ENCODE measurements at places on chromosomes 2 and 18.

- no peak for DNase-seq
These were observed 226.9 kb upstream of the GYPC start for GRCh38 chr2:126429103-126429502.

DNA sequence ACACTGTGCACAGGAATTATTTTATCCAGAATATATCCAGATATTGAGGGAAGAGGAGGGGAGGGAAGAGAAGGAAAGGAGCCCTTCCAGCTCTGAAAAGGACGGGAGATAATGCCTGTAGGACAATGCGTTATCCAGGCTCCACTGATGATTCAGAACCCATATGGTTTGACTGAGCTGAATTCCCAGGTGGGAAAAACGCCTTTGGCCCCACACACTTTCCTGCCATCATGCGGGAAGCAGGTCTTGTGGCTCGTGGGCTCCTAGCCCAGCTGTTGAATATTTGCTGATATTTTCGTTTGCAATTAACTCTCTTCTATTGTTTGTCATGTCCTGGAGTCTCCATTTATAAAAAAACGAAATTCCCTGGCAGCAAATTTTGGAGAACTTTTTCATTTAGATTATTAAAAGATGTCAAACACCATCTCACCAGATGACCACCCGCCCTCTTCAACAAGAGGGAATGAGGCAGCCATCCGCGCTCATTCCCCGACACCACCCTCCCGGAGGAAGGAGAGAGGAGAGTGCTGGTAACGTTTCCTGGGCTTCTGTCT is 8.9 kb downstream of the COL6A3 start:
- no peak for DNase-seq

DNA sequence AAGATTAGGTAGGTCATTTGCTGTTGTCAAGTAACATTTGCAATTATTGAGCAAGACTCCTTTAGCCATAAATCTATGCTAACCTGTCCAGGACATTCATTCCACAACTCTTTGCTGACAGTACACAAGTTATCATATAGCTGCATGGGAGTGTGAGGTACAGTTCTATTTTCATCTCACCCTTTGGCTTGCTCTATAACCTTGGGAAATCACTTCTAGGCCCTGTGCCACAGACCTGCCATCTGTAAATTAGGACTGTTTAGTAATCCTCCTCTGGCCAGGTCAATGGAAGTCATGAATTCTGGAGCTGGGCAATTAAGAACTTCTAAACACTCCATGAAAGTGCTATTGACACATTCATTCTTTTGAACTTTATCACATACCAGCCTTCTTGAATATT is 34.6 kb upstream of the PAIP2B start:
- no peak for DNase-seq

DNA sequence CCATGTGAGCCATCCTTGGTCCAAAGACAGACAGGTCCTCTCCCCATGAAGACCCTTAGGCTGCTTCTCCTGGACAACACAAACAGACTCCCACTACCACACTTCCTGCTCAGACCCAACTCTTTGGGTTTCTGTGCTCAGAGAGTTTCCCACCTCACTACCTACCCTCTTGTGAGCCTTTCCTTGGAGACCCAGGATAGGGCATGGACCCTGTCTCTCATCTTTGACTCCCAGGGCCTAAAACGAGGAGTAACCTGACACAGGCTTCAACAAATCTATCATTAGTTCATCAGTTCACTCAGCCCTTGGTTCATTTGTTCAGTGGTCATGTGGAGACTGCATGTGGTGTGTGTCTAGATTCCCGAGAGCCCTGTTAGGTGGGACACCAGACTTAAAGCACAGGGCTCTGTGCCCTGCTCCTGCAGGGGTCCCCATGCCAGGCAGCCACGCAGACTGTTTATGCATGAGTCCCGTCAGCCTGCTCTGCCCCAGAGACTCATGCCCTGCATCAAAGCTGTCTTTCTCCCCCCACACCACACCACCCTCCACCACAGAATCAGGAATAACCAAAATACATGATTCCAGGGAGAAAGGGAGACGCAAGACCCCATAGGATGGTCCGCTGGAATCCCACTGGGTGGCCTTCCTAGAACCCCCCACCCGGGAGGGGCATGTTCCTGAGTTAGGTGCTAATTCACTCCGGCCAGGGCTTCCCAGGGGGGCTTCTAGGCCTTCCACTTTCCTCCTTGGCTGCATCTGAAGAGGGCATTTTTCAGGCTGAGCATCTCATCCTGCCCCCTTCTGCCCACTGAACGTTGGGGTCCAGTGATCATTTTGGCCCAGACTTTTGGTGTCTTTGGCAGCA is 100.2 kb upstream of the TEX51 start:
- no peak for DNase-seq

DNA sequence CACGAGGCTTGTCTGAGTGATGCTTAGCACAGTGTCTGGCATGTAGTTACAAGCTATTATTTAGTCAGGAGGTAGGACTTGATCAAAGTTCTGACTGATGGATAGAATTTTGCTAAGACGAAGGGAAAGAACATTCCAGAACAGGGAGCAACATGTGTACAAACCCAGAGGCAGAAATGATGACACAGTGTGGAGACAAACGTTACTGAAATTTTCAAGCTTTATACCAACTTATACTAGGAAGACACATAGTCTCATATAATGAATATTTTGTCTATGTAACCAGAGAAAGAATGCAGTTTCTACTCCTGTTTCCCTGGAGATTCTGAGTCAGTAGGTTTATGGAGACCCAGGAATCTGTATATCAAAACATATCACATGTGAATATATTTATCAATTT is 123.4 kb downstream of the FAM124B start:
- no peak for DNase-seq

DNA sequence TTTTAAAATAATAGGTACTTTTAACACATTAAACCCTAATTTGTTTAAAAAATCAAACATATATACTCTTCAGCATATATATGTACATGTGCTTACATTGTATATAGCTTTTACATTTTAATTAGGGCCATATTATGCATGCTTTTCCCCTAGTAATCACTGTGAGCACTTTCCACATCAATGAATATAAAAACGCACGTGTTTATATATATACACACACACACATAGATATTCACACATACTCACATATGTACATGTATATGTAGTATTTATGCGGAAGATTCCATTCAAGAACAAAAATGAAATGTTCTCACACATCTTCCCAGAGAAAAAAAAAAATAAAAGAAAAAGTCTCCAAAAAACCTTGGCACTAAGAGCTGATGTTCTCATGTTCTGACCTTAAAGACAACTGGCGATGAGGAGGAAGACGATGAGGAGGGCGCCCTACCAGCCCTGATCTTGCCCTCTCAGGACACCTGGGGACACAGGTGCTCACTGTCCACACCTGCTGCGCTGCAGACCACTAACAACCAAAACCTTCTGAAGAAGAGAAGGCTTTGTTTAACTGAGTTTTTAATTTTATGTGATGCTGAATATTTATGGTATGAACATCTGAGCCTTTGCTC is 184.7 kb downstream of the HDAC4 start:
- DNase-seq = no peak

GRCh38 chr2:27727257-27727656 is 44.3 kb upstream of the MRPL33 start:
- no peak for DNase-seq

- DNase-seq = no peak
These were observed 74.0 kb downstream of the AGPS start for GRCh38 chr2:177466337-177467195.

- no peak for DNase-seq
These were observed 231.7 kb downstream of the ARL6IP6 start for GRCh38 chr2:152950126-152950525.
